Naive B cell (primary cell): ENCODE measurements at places on chromosomes 7 and 10. TPM values are rescaled to one million over a fixed set of nuclear protein-coding genes. Genes with fewer than 3 reads are reported as not detected.

DNA sequence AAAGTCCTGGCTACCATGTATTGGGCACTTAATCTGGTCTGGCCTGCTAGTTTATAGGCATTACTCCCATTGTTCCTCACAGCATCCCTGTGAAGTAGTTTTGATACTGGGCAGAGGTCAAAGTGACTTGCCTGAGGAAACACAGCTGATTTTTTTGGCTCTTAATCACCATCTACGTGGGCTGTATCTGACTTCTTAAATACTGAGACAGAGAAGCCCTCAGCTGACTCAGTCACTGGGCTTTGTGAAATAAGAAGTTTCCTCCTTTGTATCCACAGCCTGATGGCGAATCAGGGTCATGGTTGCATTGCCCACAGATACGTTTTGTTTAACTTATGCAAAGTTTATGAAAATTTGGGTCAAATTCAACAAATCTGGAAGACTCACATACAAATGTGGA is 13.2 kb downstream of the TACR2 start:
- no peak overlapping the region for H3K27ac ChIP-seq
- DNase-seq, result no peak
- no peaks in the 10 kb centered on the region for H3K27me3 ChIP-seq
- H3K36me3 ChIP-seq, result peaks cover 9% of the 10 kb centered on the region

DNA sequence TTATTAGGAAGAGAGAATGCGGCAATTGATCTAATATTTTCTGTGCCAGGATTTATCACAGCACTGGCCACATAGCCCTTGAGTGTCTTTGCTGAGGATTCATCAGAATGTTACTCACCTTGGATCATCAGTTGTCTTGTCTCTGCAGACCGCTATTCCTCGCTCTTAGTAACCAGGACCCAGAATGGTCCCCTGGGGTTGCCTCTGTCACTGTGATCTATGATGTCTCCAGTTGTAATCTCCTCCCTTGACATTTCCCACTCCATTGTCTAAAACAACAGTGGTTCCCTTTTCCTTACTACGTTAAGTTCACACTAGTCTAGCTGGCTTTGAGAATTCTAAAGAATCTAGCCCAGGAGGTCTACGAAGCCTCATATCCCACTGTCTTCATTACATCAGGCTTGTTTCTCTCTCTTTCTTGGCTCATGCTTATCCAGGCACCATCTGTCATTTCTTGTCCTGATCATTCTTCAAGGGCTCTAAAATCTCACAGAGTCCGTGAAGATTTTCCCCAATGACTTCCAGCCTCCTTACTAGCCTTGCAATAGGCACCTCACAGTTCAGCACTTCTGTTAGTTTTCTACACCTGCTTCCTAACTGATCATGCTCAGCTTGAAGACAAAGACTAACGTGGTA is 125.8 kb downstream of the CUBN start:
- H3K4me1 ChIP-seq, result no peaks in the 10 kb centered on the region
- H3K27me3 ChIP-seq, result no peaks in the 10 kb centered on the region
- no peak overlapping the region for H3K4me3 ChIP-seq
- H3K27ac ChIP-seq, result no peak overlapping the region
- H3K36me3 ChIP-seq, result no peaks in the 10 kb centered on the region
- no peak for DNase-seq

- no peak overlapping the region for H3K4me3 ChIP-seq
- no peaks in the 10 kb centered on the region for H3K27me3 ChIP-seq
- DNase-seq, result no peak
- H3K4me1 ChIP-seq, result no peaks in the 10 kb centered on the region
- no peak overlapping the region for H3K27ac ChIP-seq
Measured at GRCh38 chr7:11613292-11613930, 218.6 kb downstream of the THSD7A start.

GRCh38 chr7:91549878-91550277 is 285.6 kb downstream of the FZD1 start:
- H3K27ac ChIP-seq, result no peak overlapping the region
- H3K4me3 ChIP-seq, result no peak overlapping the region
- no peaks in the 10 kb centered on the region for H3K36me3 ChIP-seq
- H3K4me1 ChIP-seq, result no peaks in the 10 kb centered on the region
- peaks cover 14% of the 10 kb centered on the region for H3K27me3 ChIP-seq

DNA sequence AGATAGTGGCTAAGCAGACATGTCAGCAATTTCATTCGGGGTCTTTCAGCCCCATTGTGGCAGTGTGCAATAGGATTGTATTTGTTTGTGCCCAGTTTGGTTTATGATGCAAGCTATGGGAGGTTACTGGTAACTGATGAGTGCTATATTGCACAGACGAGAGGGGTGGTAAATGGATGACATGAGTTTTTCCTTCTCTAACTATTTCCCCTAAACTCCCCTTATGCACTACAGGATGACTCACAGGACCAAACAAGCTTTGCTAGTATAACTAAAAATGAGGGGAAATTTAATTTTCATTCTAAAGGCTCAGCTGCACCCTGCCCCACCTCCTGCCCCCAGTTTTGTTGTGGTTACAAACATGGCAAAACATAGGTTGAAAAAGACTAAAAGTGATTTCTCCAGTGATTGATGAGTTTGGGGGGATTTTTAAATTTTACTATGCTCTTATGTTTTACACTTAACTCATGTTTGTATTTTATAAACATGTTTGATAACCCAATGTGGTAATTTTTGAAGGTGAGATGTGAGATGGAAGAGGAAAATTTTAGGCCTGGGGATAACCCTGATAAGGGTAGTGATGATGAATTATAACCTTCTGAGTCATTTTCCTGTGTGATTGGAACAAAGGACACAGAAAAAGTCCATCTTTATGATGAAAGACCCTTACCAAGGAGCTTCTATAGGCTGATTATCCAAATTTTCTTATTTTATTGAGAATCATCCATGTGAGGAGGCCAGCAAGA is 60.8 kb upstream of the NAMPT start:
- peaks cover 18% of the 10 kb centered on the region for H3K36me3 ChIP-seq
- no peak for DNase-seq
- H3K27me3 ChIP-seq, result peaks cover 51% of the 10 kb centered on the region
- no peaks in the 10 kb centered on the region for H3K4me1 ChIP-seq

DNA sequence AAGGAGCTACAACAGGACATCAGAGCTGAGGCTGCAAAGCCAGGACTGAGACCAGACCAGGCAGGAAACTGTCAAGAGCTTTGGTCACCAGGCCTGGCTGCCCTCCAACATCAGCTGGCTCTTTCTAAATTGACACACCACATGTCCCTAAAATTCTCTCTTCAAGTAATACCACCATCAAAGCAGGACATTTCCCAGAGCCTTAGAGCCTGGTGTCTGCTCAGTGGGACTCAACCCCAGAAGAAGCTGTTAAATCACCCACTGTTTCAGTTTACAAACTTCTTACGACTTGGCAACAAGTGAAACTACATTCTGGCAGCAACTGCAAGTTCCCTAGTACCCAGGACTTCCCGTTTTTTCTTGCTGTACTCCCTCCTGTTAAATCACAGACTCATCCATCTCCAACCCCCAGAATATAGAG is 3.8 kb upstream of the IL6 start:
- H3K4me1 ChIP-seq, result peaks cover 84% of the 10 kb centered on the region
- DNase-seq, result peak; percentile 48
- H3K36me3 ChIP-seq, result no peaks in the 10 kb centered on the region
- H3K4me3 ChIP-seq, result peak overlapping the region; percentile 55
- no peaks in the 10 kb centered on the region for H3K27me3 ChIP-seq
- H3K27ac ChIP-seq, result peak overlapping the region; percentile 92

GRCh38 chr7:78441737-78442136 is 643.2 kb downstream of the PHTF2 start:
- no peak for DNase-seq
- no peak overlapping the region for H3K27ac ChIP-seq
- no peaks in the 10 kb centered on the region for H3K36me3 ChIP-seq

DNA sequence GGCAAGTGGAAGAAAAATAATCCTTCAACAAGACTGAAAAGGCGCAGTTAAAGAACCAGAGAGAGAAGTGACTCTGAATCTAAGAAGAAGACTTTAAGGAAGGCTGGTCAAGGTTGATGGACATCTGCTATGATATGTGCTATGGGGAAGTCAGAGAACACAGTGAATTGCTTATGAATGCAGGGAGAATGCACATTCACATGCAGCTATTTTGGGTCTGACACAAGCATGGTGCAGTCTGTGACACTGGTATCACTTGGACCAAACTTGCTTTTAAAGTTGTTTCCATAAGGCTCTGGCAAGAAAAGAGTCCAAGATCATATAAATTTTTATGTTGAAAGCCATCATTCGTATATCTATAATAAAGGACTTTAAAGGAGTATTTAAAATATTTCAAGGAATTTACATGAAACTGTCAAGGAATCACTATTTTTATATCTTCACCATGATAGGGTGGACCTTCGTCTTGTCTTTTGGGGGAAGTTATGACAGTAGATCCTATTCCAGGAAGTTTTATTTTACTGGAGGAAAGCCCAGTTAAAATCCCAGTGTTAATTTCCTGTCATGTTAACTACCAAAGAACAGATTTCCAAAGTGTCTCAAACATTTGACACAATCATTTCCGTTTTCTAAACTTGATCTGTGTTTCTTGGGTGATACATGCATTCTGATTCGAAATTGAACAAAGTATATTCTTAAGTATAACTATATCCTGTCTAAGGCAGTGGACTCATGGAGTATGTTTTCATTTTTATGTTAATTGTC is 239.6 kb downstream of the SDK1 start:
- peaks cover 25% of the 10 kb centered on the region for H3K27me3 ChIP-seq
- no peak overlapping the region for H3K4me3 ChIP-seq
- no peak overlapping the region for H3K27ac ChIP-seq
- no peaks in the 10 kb centered on the region for H3K36me3 ChIP-seq
- no peak for DNase-seq

DNA sequence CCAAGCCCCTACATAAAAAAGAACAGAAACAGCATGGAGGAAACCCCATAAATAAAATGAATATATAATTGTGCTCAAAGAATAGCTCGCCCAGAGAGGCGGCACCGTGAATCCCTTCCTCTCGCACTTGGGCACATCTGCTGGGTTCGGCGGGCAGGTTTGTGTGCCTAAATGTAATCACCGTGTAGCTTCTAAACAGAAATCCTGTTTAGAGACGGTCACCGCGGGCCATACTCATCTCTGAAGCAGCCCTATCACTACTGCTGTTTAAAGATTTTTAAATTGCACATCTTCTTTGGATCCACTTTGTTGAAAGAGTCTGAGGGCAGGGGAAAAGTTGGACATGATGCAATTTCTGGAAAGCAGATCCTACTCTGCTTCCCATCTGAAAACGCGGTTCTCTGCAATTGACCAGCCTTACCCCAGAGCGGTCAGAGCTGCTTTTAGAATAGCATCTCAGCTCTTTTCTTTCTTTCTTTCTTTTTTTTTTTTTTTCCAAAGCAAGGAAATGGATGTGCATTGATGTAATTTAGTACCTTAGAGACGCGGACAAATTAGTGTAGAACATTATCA is 6.4 kb downstream of the DRGX start:
- H3K27me3 ChIP-seq, result peaks cover 49% of the 10 kb centered on the region
- no peak overlapping the region for H3K27ac ChIP-seq
- peaks cover 2% of the 10 kb centered on the region for H3K36me3 ChIP-seq
- H3K4me1 ChIP-seq, result no peaks in the 10 kb centered on the region
- DNase-seq, result no peak
- no peak overlapping the region for H3K4me3 ChIP-seq

DNA sequence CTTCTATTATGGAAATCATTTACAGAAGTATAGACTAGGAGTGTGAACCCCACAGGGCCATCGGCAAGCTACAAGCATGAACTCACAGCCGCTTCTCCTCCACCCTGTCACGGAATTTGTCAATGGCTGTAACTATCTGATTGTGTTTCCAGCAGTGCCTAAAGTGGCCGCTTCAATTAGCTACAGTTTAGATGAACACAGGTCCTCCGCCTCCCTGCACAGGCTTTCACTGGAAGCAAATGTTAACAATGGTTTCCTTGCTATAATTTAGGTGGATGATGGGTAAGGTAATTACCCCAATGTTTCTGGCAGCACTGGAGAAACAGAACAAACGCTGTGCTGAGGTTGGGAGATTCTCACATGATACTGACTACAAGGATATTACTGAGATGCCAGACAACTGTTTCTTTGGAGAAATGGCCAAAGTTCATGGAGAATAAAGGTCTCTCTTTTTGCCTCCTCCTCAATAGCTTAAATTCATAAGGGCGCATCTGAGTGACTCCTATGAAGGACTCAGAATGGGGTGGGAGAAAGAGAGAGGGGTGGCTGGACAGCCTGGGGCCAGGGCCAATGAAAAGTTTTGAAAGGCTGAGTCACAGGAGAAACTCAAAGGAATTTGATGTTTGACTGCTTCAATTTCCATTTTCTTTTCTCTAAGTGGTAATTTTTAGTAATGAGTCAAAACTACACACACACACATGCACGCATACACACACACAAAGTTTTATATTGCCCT is 78.9 kb downstream of the SVIL start:
- no peaks in the 10 kb centered on the region for H3K27me3 ChIP-seq
- no peak overlapping the region for H3K4me3 ChIP-seq
- H3K36me3 ChIP-seq, result no peaks in the 10 kb centered on the region
- no peak for DNase-seq
- no peak overlapping the region for H3K27ac ChIP-seq

Gene PRPS1L1
- not detected for polyA plus RNA-seq

Gene MBL2
- polyA plus RNA-seq, result not detected

Gene LOXL4
- polyA plus RNA-seq, result 0.43 TPM

Gene SMKR1
- polyA plus RNA-seq, result 1.2 TPM

Gene GBX1
- not detected for polyA plus RNA-seq

Gene METTL27
- polyA plus RNA-seq, result 0.61 TPM

Gene ZNF37A
- polyA plus RNA-seq, result 4.2 TPM
